Stimulated activated CD8-positive, alpha-beta memory T cell treated with anti-CD3 and anti-CD28 coated beads, Interleukin-2, amount 100 ng/mL, for 48 hours (primary cell): ENCODE measurements at places on chromosomes 7 and 10.

DNA sequence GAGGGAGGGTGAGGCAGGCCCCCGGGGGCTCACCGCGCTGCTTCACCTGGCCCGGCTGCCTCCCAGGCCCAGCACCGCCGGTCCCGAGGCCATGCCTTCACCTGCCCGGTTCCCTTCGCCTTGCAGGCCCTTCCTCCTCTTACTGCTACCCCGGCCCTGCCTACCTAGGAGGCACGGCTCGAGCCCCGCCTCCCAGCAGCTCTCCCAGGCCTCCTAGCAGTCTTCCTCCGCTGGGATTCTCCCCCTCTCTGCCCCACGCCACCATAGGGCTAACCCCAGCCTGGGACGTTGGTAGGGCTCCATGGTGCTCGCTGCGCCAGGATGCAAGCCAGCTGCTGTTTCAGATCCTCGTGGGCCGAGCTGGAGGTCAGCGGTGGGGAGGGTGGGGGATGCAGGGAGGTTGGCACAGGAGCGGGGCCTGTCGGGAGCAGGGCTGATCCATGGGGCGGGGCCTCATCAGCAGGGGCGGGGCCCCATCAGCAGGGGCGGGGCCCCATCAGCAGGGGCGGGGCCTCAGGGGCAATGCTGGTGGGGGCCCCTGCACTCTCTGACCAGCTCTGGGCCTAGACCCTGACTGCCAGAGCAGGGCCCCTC, 63.3 kb downstream of the RASGEF1A start:
- no peak for DNase-seq

- DNase-seq: no peak
Observed at GRCh38 chr7:41481353-41481752, 221.5 kb downstream of the INHBA start.

DNA sequence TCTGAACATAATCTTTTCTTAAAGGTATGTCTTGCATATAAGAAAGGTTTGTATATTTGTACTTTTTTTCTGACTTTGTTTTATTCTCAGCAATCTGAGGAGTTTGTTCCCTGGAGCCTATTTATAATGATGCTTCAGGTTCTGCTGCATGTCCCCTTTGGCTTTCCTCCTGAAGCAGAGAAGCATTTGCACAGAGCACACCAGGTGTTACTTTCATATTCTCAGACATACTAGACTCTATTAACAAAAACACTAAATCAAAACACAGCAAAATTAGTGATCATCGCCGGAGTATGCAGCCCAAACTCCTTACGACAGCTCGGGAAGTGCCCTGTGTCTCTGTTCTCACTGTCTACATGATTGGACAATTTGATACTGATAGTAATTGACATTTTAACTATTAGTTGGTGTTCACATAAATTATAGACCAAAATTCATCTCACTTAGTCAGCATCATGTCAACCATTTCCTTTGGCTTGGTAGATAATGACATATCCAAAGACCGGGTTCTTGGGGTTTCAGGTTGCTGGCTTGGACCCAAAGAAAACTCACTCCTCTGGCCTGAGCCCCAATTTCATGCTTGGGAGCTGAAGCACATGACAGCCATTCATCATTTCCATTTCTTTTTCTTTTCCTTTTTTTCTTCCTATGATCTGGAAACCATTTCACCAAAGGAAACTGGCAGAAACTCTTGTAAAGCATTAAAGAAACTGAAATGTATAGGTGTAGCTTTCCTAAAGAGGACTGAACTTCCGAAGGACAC, 400.1 kb upstream of the NRP1 start:
- no peak for DNase-seq

DNA sequence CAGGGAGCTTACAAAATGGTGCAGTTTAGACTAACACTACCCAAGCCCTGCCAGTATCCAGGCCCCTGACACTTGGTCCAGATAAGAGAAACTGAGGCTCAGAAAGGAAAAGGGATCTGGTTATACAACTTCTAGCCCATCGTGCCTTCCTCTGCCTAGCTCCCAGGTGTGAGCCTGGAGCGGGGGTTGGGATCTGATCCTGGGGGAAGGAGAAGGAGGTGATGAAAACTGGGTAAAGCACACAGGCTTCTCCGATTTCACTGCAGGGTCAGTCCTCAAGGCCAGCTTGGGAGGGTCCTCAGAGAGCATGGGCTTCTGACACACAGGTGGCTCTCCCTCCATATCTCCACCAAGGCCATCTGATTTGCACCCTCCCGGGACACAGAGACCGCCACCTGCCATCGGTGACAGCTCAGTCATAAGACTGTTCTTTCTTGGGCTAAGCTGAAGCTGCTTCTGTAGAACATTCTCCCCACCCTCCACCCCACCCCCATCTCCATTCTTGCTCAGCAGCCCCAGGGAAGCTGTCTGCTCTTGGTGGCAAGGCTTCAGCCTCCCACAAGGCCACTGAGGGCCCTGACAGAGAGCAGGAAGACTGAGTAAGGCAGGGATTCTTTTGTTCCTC, 16.4 kb downstream of the SRRM3 start:
- DNase-seq: no peak

DNA sequence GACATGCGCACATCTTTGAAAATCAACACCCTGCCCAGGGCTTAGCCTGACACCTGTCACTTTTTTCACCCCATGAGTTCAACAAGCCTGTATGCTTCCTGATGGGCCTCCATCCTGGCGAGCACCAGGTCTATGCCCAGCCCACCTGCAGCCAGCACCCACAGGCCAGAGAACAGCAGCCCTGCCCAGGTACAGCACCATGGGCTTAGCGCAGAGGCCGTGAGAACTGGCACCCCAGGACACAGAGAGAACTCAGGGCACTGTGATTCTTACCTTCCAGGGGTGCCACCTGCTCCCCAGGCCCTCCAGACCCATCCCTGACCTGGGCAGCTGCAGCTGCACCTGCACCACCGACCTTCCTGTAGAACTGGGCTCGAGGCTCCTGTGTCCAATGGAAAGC, 536.6 kb downstream of the TCERG1L start:
- no peak for DNase-seq

- no peak for DNase-seq
Observed at GRCh38 chr10:15478429-15478828, 107.3 kb upstream of the FAM171A1 start.

DNA sequence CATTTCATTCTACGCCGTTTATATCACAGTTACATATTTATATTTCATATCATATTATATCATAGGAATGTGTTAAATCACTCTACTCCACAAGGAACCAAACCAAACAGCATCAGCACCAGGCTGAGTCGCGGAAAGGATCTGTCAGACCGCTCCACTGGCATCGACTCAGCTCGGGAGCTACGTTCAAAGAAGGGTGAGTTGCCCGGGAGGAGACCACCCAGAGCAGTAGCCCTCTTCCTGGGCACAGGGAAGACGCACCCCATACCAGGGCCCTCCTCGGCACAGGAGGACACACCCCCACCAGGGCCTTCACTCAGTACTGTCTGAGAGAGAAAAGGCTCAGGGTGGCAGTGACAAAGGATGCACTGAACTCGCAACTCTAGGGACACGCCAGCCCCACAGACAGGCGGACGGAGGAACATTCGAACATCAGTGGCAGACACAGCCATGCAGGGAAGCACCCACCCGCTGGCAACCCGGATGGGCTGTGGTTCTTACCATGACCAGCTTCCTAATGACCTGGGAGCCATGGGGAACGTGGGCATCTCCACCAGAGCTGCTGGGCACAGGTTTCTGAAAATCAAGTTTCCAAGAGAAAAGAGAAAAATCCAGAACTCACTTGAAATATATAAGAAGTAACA, 28.7 kb downstream of the PITRM1 start:
- DNase-seq: no peak

DNA sequence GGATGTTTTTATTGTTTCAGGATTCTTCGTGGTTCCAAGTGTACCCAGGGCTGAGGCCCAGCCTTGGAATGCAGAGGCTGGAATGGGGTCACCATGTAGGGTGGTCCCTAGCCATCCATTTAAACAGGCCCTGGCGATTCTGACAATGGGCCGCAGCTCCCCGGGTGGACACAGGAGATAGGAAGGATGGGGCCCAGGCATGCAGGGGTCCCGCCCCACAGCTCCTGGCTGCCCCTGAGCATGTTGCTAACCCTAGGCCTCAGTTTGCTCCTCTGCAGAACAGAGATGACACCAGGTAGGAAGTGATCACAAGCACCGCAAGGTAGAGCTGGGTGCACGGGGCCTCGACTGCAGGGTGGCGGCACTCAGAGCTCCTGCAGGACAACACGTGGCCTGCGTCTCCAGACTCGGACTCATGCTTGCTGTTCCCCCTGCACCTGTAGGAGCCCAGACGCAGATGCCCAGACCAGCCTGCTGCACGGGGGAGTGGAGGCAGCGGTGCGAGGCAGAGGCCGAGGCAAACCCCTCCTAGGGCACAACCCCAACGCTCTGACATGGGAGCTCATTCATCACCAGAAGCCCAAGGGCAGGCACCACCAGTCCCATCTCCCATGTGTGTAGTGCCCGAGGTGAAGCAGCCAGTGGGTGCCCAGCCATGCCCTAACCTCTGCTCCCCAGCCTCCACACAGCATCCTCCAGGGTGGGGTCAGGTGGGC, 25.5 kb downstream of the VIPR2 start:
- DNase-seq: no peak

DNA sequence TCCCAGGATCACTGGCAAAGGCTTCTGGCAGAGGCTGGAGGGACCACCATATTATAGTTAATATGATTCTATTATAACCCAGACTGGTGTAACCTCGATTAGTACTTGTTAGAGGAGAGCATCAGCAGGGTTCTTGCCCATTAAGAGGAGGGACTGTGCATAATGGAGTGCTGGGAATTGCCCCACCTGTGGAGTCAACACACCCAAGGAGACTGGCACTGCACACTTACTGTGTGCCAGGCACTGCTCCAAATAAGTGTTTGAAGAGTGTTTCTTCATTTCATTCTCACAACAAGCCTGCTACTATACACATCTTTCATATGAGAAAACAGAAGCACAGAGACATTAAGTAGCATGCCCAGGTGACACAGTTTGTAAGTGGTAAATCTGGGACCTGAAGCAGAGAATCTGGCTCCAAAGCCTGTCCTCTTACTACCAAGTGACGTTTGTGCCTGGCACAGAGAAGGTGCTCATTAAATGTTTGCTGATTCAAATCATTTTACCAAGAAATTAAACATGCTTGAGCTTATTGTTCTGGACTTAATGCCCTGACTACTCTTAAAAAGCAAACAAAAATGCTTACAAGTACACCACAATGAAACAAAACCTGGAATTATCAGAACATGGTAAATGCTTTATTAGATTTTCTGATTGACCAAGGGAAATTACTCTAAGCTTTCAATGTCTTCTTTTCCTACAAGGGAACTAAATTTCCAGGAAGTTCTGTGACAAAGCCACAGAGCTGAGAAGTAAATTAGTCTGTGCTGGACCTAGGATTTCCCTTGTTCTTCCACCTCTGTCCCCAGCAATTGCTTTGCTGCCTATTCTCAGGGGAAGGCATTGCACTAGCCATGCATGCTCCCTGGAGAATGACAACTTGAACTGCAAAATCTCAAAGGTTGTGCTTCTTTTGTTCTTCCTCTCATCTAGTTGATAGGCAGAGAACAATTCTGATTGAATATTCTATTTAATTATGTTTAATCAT, 809 bp downstream of the SLC13A1 start:
- no peak for DNase-seq

GRCh38 chr7:117072620-117073118, 119.4 kb downstream of the ST7 start:
- DNase-seq: no peak

GRCh38 chr10:10078446-10078845, 939.2 kb upstream of the CELF2 start:
- no peak for DNase-seq

GRCh38 chr7:18086165-18087025, 58.7 kb upstream of the PRPS1L1 start:
- no peak for DNase-seq

GRCh38 chr10:133400624-133401424, 6.9 kb downstream of the MTG1 start:
- no peak for DNase-seq

GRCh38 chr7:157675427-157675927, 338.7 kb downstream of the DNAJB6 start:
- DNase-seq: no peak

- DNase-seq: no peak
Observed at GRCh38 chr7:51647931-51648351, 331.3 kb upstream of the COBL start.

GRCh38 chr7:80830584-80831285, 88.1 kb downstream of the SEMA3C start:
- no peak for DNase-seq

GRCh38 chr7:4479367-4480039, 202.6 kb upstream of the FOXK1 start:
- no peak for DNase-seq

- no peak for DNase-seq
Observed at GRCh38 chr10:76436981-76437380, 1005.6 kb downstream of the LRMDA start.

DNA sequence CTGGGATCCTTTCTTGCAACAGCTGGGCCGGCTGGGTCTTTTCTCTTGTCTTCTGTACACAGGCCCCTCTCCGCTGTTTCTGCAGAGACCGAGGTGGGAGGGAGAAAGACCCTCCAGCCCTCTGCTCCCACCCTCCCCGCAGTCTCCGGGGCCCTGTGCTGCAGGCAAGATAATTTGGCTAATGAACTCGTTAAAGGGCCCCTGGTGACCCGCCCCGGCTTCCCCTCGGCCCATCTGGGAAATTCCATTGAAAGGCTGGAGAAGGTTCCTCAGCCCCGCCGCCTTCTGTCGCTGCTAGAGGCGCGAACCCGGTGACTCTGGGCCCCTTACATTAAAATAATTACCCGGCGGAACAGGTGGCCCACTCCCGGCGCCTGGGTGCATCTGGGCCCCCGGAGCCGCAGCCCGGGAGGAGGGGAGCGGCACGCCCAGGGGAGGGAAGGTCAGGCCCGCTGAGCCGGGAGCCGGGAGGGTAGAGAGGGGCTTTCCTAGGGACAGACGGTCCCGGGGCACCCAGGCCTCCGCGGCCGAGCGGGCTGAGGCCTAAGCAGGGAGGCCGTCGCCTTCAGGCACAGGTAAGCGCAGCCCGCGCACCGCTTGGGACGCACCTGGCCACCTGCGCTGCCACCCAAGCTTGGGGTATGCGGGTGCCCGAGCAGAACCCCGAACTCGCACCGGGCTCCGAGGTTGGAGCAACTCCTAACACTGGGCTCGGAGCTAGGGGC, 7.3 kb upstream of the MNX1 start:
- DNase-seq: no peak

DNA sequence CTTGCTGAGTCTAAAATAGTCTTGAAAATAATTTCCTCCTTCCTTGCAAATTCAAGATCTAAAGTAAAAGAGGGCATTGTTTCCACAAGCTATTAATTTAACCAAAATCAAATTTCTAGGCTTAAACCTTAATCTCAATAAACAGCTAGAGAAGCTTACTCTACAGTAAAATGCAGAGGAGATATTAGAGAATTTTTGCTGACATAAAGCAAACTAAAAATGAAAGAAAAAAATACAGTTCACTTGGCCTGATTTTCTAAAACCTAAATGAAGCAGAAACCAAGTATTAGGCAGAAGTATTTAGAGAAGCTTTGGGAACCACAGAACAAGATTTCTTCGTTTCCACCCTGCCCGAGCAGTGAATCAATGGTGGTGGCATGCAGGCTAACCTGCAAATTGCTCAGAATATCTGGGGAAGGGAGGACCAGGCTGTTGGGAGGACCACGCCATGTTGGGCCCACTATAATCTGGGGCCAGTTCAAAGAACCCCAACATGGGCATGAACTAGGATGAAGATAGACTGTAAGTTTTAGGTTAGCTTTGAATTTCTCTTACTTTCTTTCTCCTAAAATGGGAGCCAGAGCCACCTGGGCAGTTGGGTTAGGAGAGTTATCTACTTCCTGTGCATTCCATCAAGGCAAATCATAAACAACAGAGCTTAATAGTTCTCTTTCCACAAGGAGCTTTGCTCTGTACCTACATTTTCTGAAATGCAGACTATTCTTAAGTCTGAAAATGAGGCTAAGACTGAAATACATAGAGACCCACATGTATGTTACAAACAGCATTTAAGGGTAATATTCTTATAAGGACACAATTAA, 4.1 kb downstream of the LAMB1 start:
- DNase-seq: no peak
